Articular chondrocyte of knee joint (primary cell): ENCODE measurements at places on chromosomes 1 and 21. TPM values are rescaled to one million over a fixed set of nuclear protein-coding genes. Genes with fewer than 3 reads are reported as not detected.

The TAS1R1 gene
- 0.26 and 0.43 TPM in 2 replicates for total RNA-seq

The ITLN2 gene
- total RNA-seq: not detected in 2 replicates

The SIPA1L2 gene
- 26.3 and 42.7 TPM in 2 replicates for total RNA-seq

The FHAD1 gene
- 0.11 and 0.52 TPM in 2 replicates for total RNA-seq

The SPTA1 gene
- 0.13 TPM in 1 of 2 replicates, not detected in the other for total RNA-seq

The GBP7 gene
- total RNA-seq: not detected in 2 replicates

The TNNI3K gene
- total RNA-seq: 0.91 and 1.6 TPM in 2 replicates

The CD101 gene
- 0.22 and 0.26 TPM in 2 replicates for total RNA-seq

The DEPDC1 gene
- 8.5 and 21.9 TPM in 2 replicates for total RNA-seq

The RUNX1 gene
- 104 and 162 TPM in 2 replicates for total RNA-seq

The NPHP4 gene
- total RNA-seq: 6.1 and 7.1 TPM in 2 replicates

The DPT gene
- 5.6 and 7.6 TPM in 2 replicates for total RNA-seq

The CCDC30 gene
- total RNA-seq: 2.6 and 3.4 TPM in 2 replicates

The CASQ1 gene
- total RNA-seq: 0.32 and 0.65 TPM in 2 replicates

The RXFP4 gene
- not detected in 2 replicates for total RNA-seq

The SDC3 gene
- total RNA-seq: 23.7 and 32.8 TPM in 2 replicates

The MAN1C1 gene
- 23.9 and 28.6 TPM in 2 replicates for total RNA-seq

The SRRM1 gene
- total RNA-seq: 63.6 and 76.7 TPM in 2 replicates

The ALPL gene
- total RNA-seq: 8.1 and 15.7 TPM in 2 replicates

The FLG2 gene
- not detected in 2 replicates for total RNA-seq

The TINAGL1 gene
- 25.0 and 31.8 TPM in 2 replicates for total RNA-seq

The NBPF11 gene
- 4.8 and 7.1 TPM in 2 replicates for total RNA-seq

The SPATA17 gene
- total RNA-seq: 1.4 and 3.8 TPM in 2 replicates

The HSPB7 gene
- 13.2 and 19.6 TPM in 2 replicates for total RNA-seq

The RPF1 gene
- 39.7 and 39.8 TPM in 2 replicates for total RNA-seq

The KCNN3 gene
- under 0.01 and 0.11 TPM in 2 replicates for total RNA-seq

The DMRTB1 gene
- total RNA-seq: not detected in 2 replicates

The DYNLT4 gene
- 0.22 and 0.65 TPM in 2 replicates for total RNA-seq

The KCNA3 gene
- total RNA-seq: not detected in 2 replicates

The RNF220 gene
- total RNA-seq: 41.5 and 45.9 TPM in 2 replicates

The FBXO2 gene
- total RNA-seq: 1.6 and 4.2 TPM in 2 replicates
